ENCODE measurements at places on chromosomes 2 and 18.

GRCh38 chr2:135004005-135004746 is 43.1 kb downstream of the MAP3K19 start:
- peak; percentile 80 for DNase-seq

- DNase-seq = no peak
Measured at GRCh38 chr18:50953822-50954221, 14.0 kb upstream of the ELAC1 start.

DNA sequence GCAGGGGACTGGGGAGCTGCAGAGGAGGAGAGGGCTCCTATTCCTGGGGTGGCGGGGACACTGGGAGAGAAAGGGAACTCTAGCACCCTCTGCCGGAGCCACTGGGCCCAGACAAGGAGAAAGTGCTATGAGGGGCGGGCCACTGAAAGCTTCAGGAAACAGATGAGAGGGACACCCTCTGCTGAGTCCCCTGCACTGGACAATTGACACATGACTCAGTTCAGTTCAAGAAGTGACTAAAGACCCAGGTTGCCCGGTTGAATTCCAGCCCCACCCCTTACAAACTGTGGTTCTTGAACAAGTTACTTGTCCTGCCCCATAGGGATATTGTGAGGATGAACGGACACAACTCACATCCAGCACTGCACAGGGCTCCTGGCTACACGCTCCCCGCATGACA is 5.0 kb downstream of the RUFY4 start:
- peak; percentile 59 for DNase-seq

GRCh38 chr2:202149155-202149762 is 76.2 kb downstream of the KIAA2012 start:
- DNase-seq = no peak
